Stimulated activated CD4-positive, alpha-beta T cell treated with anti-CD3 and anti-CD28 coated beads, Interleukin-15, amount 100 ng/mL, for 48 hours (primary cell): ENCODE measurements at places on chromosomes 3 and 15.

DNA sequence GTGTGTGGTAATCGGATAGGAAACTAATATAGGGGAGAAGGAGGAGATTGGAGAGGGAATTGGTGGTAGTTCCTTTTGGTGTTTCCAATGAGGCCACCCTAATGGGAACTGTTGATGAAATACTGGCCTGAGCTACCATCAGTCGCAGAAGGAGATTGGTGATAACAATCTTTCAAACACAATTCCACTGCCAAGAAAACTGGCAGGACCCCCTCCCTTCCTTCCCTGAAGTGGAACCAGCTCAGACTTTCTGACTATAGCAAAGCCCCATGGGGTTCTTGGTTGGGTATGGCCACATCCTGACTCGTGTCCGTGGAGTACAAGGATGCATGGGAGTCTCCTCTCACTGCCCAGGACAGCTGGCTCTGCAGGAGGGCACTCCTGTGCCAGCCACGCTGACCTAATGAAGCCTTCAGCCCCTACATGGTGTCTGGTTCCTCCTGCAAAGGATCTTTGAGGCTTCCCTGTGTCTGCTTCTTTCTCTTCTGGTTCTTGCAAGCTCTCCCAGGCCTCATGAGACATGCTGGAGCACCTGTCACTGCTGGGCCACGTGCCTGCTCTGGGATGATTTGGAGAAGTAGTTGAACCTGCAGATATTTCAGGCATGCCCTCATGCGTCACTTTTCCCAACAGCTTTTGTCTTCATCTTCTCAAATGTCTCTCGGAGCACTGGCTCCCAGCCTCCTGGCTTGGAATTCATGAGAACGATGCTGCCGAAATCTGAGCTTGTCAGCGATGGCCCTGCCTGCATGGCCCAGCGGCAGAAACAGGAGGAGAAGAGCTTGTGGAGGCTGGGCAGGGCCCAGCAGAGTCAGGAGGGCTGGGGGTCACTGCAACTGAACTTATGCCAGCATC is 90.0 kb upstream of the ADPGK start:
- no peak for DNase-seq

DNA sequence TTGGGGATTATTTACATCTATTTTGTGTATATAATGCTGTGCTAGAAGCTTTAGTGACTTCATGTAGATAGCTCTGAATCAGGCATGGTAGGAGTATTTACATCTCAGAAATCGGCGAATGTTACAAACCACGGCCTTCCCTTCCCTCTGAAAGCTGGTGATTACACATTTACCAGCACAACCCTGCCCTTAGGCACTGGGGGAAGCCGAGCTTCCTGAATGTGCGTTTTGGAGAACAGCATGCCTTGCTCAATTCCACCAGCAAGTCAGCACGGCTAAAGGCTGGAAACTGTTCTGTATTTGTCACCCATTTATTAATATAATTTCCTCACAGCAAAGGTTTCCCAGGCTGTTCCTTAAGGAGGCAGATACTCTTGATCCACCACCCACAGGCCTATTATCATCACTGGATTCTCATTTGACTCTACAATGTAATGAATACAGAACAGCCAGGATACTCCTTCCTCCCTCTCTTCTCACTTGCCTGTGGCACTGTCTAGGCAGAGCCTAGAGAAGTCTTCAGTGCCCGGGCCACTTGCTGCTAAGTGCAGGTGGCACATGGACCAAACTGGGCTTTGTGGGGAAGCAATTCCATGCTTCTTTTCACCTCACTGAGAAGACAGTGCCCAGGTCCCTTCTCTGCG is 55.2 kb upstream of the CACNA2D3 start:
- DNase-seq, result no peak

DNA sequence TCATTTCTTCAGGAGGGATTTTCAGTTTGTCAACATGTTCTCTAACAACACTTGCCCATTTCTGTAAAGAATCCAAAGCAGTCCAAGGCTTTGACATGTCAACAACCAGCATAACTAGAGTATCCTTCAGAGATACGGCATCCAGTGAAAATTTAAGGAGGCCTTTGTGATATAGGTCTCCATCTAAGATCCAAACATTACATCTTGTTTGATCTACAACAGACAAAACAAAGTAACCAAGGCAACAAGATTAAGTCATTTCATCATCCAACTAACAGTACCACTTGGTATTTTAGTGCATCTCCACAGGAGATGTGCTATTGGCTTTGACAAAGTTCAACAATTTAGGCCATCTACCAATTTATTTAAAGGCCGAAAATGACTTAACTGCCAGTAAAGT is 25.8 kb downstream of the DYNC1LI1 start:
- DNase-seq, result no peak

DNA sequence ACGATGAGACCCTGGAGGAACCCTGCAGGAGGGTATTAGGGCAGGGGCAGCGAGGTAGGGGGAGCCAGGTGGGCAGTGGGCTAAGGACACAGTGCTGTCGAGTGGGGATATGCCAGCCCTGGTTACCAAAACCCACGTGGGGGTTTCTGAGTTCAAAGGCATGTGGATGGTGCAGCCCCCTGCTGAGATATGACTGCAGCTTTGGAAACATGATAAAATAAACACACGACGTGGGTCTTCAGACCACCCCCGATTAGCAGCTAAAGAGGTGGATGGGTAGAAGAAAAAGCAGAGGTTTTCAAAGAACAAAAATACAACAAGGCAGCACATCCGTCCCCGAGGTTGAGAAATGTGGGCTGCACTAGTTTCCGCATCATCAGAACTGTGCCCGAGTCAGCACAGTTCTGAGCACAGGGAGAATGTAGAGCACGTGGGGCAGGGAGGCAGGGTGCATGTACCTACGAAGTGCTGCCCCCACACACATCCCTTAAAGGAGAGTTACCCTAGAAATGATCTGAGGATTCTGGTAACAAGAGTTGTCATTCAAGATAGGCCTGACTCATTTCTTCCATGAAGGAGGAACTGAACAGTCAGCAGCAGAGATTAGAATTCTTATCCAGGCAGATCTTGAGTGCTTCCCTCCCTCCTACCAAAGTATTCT is 121.3 kb downstream of the RPLP1 start:
- peak; percentile 65 for DNase-seq
